ENCODE measurements at places on chromosomes 16 and 17.

DNA sequence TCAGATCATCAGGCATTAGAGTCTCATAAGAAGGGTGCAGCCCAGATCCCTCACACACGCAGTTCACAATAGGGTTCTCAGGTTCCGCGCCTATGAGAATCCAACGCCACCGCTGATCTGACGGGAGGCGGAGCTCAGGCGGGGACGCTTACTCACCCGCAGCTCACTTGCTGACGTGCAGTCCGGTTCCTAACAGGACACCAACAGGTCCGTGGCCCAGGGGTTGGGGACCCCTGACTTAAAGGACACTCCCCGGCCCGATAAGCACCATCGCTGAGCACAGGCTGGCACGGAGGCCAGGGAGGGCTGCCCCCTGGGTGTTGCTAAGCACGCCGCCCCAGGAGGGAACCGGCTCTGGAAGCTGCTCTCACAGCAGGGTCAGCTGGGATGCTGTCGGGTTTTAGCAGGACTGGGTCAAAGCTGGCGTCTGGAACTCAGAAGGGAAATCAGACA lies 30.1 kb upstream of the BAHCC1 start:
- peak; percentile 55 for DNase-seq

DNA sequence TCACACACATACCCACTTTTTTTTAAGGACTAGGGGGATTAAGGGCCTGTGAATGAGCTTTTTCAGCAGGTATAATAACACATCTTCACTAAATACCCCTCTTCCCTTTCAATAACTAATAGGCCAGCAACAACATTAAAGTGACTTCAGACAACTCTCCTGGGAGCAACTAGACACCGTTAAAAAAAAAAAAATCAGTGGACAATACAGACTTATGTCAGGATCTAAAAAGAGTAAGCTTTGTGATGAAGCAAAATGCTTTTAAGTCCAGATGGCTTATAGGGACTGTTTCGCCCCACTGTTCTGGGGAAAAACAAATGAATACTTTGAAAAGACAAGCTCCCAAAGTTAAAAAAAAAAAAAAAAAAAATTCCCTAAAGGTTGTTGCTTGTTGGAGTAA lies 29.0 kb downstream of the SPAG9 start:
- DNase-seq, result no peak

- no peak for DNase-seq
These were observed 309 bp downstream of the FOXJ1 start for GRCh38 chr17:76140661-76141211.

DNA sequence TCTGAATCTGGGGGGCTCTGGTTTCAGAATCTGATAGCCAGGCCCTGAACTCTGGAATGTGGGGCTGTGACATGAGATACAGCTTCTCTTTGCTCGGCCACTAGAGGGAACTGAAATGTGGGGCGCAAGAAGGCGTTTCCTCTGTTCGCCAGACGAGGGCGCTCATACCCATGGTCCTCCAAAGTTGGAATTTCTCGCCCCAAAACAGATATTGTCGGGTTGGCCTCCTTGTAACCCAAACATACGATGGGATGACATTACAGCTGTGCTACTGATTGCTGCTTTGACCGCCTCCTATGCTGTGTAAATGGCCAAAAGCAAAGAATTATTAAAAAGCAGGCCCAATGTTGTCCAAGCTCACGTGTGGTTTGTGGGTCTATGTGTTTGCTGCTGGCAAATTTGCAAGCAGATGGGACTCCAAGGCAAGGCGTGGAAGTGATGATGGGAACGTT lies 13.1 kb upstream of the MSI2 start:
- peak; percentile 71 for DNase-seq

DNA sequence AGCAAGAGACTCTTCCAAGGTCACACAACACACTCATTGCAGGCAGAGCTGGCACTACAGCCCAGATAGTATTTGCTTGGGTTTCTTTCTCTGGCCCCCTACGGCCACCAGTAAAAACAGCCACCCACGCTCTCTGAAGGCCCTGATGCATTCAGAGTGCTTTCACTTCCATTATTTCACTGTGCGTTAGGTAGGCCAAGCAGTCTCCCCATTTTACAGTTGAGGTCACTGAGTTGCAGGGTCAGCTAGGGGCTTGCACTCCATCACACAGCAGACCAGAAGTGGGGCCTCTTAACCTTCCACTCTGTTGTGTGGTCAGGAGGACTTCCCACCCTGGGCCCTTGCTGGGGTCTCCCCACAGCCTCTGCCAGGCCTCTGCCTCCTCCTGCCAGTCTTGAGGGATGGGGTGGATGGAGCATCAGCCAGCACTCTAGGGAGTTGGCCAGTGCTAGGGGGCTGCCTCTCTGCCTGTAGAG lies 2.5 kb downstream of the TBX21 start:
- no peak for DNase-seq

GRCh38 chr17:41680426-41681040 lies 8.2 kb upstream of the EIF1 start:
- no peak for DNase-seq

DNA sequence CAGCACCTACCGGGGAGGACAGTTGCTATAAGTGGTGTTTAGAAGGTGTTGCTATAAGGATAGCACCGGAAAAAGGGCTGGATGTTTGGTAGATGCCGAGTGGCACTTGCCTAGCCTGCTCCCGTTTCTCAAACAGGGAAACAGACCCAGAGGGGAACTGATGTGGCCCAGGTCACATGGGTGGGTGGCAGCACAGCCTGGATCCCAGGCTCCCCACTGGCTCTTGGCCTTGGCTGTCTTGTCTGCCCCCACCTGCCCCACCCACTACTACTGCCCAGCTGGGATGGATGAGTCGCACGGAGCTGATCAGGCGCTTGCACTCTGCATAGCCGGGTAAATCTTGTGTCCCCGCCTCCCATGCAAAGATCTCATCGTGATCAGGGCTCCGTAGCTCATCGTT lies 7.2 kb downstream of the SMTNL2 start:
- DNase-seq, result no peak

- no peak for DNase-seq
These were observed 1.4 kb downstream of the STXBP4 start for GRCh38 chr17:54969658-54970572.

GRCh38 chr17:67353929-67354574 lies 12.3 kb downstream of the PSMD12 start:
- no peak for DNase-seq

- no peak for DNase-seq
These were observed 725 bp downstream of the NT5C3B start for GRCh38 chr17:41835214-41835799.

DNA sequence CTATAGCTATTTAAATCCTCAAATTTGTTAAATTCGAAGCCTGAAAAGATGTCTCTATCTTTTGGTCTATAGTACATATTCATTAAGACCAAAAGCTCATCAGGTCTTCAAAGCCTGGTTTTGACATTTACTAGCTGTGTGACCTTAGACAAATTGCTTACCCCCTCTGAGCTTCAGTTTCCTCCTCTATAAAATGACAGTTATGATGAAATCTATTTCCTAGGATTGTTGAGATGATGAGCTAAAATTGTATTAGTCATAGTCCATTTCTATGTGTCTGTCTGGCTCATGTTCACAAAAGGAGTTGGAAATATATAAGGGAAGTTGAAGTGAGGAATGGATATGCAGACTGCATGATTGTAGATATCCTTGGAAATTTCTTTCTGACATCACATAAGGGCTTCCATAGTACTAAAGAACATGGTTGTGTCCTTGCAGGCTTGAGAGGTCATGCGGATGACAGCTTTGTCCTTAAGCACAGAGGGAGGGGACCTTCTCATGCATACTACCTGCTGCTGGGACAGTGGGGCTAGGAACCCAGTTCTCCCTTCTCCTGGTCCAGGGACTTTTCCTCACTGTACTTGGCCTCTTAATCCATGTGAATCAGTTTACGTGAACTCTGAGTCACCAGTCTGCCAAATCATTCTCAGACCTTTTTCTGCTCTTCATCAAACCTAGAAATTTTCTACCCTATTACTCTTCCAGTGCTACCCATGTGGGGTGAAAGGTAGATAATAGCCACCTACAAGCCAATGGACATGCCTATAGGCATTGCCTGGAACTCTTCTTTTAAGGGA lies 487.5 kb upstream of the SALL1 start:
- no peak for DNase-seq

DNA sequence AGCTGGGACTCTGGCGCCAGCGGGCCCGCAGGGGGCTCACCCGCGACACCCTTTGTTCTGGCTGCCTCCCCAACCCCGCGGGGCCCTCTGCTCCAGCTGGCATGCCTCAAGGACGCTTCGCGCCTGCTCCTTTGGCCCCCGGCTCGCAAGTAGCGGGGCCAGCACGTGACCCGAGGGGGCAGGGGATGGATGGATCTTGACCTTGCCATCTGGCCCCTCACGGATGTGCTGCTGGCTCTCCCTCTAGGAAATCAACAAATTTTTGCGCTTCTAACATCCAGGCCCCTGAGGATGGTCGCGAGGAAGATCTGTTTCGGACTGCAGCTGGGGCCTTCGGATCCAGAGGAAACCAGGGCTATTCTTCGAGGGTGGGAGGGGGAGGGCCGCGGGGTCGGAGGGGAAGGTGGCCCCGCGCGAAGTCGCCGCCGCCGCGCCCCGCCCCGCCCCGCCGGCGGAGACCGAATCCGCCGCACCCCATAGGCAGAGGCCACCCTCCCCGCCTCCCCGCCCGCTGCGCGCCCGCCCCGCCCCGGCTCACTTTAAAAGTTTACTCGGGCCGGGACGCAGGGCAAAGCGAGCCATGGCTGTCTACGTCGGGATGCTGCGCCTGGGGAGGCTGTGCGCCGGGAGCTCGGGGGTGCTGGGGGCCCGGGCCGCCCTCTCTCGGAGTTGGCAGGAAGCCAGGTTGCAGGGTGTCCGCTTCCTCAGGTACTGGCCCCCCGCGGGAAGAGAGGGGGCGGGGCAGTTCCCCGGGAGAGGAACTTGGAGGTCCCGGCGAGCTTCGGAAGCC lies at the start of gene ACSF2:
ACSF2 (plus strand) TSS at position 537 of the 790 bp plus-strand sequence; CDS start at position 581, 44 bp downstream.
- DNase-seq, result peak; percentile 66

- DNase-seq, result no peak
These were observed 659.9 kb upstream of the SOX9 start for GRCh38 chr17:71460943-71461342.

DNA sequence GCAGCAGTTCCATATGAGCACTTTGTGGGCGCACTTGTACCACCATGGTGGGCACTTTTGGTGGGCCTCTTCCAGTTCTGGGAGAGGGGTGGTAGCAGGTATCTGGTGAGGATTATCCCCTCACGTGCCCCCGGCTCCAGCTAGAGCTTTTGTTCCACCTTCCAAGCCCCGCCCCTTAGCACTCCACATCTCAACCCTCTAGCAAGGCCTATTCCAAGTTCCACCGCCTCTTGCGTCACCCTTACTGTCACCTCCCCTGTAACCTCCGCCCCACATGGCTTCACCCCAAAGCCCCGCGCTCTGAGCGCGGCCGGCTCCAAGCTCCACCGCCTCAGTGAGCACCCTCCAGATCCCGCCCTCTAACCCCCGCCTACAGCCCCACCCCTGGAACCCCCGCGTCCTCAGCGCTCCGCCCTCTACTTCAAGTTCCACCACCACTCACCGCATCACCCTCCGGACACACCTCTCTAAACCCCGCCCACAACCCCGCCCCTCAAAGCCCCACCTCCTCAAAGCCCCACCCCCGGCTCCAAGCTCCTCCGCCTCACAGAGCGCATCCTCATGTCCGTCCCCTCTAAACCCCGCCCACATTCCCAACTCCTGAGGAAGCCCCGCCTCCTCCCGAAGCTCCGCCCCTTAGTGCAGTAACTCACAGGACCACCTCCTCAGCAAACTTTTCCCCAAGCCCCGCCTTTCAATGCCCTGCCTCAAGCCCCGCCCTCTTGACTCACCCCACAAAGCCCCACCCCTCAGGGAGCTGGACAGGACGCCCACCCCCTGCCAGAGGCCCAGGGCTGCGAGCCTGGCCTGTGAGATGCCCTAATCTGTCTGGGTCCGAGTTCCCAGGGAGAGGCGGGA lies 11.1 kb downstream of the SCN4A start:
- peak; percentile 71 for DNase-seq

DNA sequence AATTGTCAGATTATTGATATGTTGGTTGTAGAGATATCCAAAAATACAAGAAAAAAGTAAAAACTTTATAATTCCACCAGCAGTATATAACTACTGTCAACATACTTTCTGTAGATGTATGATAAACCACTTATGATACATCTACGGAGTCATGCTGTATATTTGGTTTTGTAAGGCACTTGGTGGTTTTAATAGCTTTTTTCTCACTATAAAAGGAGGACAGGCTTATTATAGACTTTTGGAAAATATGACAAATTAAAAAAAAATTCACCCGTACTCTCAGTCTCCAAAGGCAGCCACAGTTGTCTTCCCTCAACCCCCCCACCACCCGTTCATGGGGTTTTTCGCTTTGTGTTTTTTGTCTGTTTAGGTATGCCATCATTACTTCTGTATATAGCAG lies 14.8 kb downstream of the RAI1 start:
- DNase-seq, result no peak

DNA sequence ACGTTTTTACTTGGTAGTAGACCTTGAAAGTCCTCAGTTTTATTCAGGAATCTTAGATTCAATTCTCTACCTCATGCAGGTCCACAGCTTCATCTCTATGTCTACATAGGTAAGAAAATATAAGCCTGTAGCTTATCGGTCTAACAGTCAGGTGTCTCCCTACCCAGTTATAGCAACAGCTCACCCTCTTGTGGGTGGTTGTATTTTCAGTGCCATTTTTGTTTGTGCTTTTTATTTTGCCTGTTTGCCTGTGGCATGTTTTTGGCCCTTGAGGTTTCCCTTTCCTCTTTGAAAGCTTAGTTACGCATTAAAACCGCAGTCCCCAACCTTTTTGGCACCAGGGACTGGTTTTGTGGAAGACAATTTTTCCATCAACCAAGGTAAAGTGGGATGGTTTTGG lies 23.6 kb upstream of the WIPI1 start:
- DNase-seq, result no peak

- DNase-seq, result no peak
These were observed 5.0 kb upstream of the BCL6B start for GRCh38 chr17:7017827-7018200.

- no peak for DNase-seq
These were observed 76.1 kb upstream of the IRX3 start for GRCh38 chr16:54362591-54363206.

DNA sequence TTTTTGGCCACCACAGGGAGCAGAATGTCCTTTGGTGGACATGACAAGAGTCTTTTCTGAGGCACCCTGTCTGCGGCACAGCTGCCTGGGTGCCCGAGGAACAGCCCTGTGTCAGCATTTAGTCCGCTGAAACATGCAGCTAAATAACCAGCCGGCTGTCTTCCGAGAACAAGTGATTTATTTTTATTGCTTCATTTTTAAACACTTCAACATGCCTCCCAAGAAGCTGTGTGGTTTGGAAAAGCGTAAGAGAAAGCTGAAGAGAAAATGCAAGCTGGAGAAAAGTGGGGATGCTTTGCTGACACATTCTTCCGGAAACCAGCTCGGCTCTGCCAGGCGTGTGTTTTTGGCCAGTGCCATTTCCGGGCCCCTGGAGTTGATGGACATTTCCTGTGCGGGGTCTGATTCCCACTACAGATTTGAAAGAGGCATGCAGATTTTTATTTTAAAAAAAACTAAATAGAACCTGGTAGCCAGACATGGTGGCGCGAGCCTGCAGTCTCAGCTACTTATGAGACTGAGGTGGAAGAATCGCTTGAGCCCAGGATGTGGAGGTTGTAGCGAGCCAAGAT lies 94.7 kb downstream of the SEC14L1 start:
- DNase-seq, result no peak

Data from CD4-positive, alpha-beta T cell treated with Interleukin-15 for 1 hour (primary cell).